ENCODE measurements at places on chromosomes 6 and 20.

- no peak for DNase-seq
These were observed 46.0 kb upstream of the TAGAP start for GRCh38 chr6:159090530-159091480.

DNA sequence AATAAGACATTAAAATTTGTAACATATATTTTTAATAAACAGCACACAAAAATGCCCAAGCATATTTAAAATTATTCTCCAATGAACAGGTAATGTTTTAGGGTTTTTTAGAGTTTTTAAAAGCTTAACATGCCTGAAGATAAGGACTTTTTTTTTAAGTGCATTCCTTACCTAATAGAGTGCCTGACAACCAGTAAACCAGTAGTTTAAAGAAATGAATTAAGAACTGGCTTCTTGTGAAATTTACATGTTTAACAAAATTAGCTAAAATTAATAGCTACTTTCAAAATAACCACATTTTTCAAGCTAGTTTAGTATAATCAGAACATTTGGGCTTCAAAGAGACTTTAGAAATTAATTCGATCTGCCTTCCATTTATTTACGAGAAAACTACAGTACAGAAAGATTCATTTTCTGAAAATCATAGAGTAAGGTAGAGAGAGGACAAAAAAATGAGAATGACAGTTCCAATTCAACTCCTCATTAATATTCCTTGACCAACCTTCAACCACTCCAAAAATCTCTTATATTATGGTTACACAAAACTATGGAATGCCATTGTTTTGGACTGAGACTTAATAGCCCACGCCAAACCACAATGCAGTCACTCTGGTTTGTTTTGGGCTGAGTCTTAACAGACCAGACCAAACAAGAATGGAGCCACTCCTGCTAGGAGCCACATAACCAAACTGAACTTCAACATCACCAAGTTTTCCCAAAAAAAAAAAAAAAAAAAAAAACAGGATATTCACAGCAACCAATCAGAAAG lies 5.7 kb upstream of the PLN start:
- no peak for DNase-seq

- DNase-seq, result no peak
These were observed 15.1 kb downstream of the ADGRG6 start for GRCh38 chr6:142316791-142317368.

DNA sequence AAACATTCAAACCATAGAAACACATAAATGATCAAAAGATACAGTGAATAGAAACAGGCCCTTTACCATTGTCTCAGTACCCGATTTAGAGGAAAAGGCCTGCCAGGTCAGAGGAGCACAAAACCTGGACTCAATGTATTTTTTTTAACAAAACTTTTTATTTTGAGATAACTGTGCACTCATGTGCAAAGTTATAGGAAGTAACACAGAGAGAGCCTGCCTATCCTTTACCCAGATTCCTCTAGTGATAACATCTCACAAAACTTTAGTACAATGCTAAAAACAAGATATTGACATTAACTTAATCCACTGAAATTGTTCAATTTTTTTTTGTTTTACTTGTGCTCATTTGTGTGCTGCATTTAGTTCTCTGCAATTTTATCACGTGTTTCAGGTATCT lies 36.8 kb upstream of the SAMD3 start:
- no peak for DNase-seq

DNA sequence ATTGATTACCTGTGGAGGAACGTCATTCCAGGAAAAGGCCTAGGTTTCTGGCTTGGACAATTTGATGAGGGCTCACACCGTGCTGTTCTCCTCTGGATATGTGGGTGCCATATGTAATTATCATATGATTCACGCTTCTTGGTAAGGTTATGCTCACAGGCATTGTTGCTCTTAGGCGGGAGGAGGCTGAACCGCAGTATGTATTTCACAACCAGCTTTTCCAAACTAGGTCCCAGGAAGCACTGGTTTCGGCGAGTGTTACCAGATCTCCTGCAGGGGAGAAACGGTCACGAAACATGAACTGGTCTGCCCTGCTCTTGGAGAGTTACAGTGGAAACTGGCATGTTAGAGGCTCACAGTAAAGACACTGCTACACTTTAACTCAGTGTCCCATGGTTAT lies 793 bp upstream of the FAM50B start:
- DNase-seq, result no peak

- no peak for DNase-seq
These were observed 1097.8 kb downstream of the KIF16B start for GRCh38 chr20:15475483-15475882.

- no peak for DNase-seq
These were observed 26.3 kb upstream of the RAB23 start for GRCh38 chr6:57248311-57248895.

- DNase-seq, result no peak
These were observed 6.2 kb downstream of the BPIFB3 start for GRCh38 chr20:33059741-33060390.

DNA sequence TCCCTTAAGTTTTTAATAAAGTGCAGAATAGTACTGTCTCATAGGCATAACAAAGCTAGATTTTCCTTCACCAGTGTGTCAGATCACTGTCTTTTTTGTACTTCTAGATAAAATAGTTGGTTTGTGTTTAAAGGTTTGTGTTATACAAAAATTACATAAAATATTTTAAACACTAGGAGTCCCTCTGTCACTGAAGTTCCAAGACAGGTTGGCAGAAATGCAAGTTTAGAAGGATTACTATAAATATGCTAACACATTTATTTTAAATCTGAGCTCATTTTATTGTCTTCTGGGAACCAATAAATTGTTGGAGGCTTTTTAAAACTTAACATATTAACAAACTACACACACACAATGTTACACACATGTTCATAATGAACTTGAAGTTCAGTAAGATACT lies 30.8 kb upstream of the RUNX2 start:
- DNase-seq, result no peak

GRCh38 chr6:42051268-42051653 lies 937 bp downstream of the TAF8 start:
- no peak for DNase-seq

Data from CD4-positive, alpha-beta T cell treated with Interleukin-10 for 1 hour (primary cell).